Fibroblast of skin of left biceps (primary cell): ENCODE measurements at places on chromosomes 5 and 9.

GRCh38 chr9:14222149-14222835, 91.6 kb downstream of the NFIB start:
- no peak for DNase-seq

DNA sequence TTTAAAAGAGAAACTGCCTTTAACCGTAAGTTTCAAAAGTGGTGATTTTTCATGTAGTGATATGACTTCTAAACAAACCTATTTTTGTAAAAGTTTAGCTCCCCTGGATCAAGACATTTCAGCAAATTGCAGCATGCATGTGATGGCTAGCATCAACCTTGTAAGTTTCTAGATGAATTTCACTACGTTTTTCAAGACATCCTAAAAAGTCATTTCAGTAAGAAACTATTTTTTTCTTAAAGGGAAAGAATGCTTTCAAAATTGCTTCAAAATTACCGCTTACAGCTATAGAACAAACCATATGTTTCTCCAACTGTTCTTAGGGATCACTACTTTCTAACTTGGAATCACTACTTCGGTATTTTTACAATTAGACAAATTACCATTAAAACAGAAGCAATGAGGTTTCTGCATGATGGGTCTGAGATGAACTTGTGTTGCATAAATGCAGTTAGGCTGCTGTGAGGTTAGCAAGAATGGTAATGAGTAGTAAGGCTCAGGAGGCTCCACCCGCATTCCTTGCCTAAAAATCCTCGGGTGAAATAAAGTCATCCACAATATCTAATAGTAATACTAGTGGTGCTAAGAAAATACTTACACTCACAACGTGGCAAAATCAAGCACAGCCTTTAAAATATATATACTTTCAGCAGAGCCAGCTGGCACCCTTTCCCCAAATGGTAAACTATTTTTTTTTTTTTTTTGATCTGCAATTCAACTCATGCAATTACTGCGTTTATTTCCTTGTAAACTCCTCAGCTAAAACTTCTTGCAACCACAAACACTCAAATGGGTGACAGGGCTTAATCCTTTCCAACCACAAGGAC, 53.8 kb downstream of the CDC14B start:
- no peak for DNase-seq

DNA sequence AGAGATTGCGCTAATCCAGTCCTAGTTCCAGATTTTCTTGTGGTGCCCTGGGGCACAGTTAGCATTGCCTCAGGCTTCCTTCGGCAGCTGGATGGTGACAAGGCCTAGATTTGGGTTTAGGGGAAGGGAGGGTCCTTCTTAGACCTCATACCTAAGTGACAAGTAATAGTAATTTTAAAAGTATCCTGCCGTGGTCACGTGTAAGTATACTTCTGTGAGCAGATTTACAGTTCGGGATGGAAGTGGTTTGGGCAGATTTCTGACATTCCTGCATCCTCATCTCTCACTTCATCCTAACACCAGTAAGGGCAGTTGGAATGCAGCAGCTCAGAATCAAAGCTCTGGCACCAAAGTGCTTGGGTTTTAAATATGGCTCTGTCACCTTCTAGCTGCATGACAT, 71.6 kb downstream of the LRRC70 start:
- no peak for DNase-seq

- no peak for DNase-seq
Observed at GRCh38 chr9:26157411-26157810, 479.2 kb upstream of the TUSC1 start.
